ENCODE measurements at places on chromosomes 2 and 18.

DNA sequence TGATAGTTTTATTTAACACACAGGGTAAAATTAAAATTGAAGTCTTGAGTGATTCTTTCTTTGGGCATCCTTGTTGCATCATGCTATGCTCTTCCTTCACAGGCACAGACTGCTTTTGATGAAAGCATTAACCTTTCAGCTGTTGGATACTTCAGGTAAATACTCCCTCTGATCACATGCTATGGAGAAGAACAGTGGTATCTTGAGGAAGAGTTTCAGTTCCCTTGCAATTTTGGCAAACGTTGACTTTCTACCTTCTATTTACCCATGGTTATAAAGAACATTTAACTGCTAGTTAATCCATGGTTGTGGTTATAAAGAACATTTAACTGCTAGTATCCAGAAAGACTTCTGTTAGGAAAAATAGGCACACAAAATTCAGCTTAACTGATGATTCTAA is 75.7 kb downstream of the AOX1 start:
- DNase-seq = no peak

- DNase-seq = no peak
Measured at GRCh38 chr18:61724532-61724931, 168.3 kb downstream of the RNF152 start.

DNA sequence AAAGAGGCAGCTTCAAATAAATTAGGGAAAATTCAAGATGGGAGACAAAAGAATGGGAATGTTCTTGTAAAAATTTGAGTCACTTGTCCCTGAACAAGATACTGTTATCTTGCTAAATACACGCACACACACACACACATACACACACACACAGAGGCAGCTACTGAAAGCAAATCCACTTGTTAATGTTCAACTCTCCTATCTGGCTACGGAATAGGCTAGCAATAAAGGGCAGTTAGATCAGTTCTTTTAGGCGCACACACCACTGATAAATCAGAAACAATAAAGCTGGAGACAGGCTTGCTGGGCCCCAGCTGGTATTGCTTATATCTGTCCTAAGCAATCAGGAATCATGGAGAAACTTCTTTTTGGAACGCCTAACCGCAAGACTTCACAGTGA is 461.6 kb downstream of the BCL11A start:
- DNase-seq = no peak

GRCh38 chr2:172510088-172510487 is 45.8 kb upstream of the PDK1 start:
- no peak for DNase-seq

GRCh38 chr2:127701651-127702394 is 526 bp downstream of the SFT2D3 start:
- DNase-seq = peak; percentile 84

DNA sequence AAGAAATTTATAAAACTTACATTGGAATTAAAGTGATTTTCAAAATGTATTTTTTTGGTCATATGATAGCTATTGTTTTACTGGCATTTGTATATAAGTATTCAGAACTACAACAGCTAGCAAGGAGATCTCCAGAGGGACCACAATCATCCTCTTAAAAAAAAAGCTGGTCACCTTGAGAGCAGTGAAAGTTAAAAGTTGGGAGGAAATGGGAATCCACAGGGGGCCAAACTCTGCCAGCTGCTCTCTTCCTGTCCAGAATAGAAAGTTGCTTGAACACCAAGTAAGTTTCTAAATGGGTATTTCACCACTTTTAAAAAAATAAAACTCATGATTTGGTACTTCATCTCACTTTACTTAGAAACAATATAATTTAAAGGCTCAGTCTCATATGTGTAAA is 1025.1 kb downstream of the LRP1B start:
- DNase-seq = no peak

DNA sequence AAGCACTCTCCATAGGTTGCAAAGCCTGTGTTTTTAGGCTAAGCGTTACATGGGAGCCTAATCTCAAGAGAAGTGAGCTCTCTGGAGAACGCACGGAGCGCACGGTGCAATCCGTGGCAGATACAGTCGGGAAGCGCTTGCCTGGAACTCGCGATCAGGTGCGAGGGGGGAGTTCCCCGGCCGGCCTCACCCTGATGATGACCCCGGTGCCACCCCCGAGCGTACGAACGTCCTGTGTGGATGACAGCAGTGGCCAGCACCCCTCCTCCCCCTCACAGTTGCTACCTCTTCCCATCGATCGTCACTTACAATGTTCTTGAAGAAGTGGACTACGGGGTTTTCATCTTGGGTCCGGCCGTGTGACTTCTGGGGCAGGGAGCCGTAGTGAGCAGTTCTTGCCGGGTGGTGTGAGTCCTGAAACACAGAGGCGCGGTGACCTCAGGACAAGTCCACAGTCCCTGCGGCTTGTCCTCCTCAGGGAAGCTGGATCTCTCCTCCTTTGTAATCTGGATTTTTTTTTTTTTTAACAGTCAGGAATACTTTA is 142.9 kb downstream of the MBP start:
- DNase-seq = no peak

- no peak for DNase-seq
Measured at GRCh38 chr2:134195341-134195740, 58.5 kb upstream of the MGAT5 start.
